ENCODE measurements at places on chromosomes 11 and 22.
A peak's percentile ranks its signal among the peaks of the same experiment; 100 is the strongest.

DNA sequence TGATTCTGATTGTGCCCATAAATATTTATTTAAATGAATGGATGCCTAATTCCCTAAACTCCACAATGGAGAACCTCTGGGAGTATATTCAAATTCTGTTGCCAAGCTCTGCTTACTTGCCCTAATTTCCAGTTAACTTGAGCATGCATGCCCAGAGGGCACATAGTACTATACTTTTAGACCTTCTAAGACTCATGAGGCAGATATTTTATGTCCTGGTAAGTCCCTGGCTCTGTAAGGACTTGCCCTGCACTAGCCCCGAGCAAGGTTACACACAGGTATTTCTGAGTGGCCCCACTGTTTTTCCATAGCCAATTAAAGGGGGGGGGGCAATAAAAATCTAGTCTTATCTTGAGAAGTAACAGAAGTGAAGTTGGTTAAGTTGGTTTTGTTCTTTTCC, 21.1 kb upstream of the CAPRIN1 start:
- no peak for DNase-seq

DNA sequence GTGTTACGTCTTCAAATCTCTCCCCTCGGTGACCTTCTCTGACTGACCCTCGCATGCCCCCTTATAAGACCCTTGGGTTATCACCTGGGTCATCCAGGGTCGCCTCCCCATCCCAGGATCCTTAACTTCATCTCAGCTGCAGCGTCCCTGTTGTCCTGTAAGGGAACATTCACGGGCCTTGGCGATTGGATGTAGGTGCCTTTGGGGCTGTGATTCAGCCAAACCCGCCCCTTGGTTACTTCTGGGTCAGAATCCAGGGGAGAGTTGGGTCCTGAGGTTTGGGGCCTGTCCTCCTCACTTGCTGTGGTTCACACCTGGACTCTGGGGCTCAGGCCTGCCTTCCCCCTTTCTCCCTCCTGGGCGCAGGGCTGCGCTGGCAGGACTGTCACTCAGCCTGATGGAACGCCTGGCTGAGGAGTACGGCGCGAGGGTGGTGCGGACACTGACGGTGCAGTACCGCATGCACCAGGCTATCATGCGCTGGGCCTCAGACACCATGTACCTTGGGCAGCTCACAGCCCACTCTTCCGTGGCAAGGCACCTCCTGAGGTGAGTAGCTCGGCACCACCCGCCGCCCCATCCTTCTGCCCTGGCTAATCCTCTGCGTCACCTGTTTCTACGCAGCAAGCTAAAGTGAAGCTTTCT, 29.4 kb downstream of the IGHMBP2 start:
- no peak for DNase-seq

DNA sequence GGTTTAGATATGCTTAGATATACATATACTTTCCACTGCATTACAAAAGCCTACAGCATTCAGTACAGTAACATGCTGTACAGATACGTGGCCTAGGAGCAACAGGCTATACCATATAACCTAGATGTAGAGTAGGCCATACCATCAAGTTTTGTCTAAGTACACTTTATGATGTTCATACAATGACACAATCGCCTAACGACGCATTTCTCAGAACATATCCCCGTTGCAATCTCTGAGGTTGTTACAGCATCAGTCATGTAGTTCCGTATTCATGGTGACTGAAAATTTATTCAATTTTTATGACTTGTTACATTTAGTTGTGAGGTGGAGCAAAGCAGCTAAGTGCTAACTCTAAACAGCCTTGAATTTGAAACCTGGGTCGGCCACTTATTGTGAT, 6.7 kb downstream of the ZBTB44 start:
- DNase-seq = no peak

GRCh38 chr22:36852056-36852973, 8.5 kb upstream of the NCF4 start:
- no peak for DNase-seq

- DNase-seq = no peak
Observed at GRCh38 chr11:61718621-61719302, 33.7 kb upstream of the MYRF start.

- DNase-seq = no peak
Observed at GRCh38 chr11:122107045-122107444, 9.0 kb downstream of the BLID start.

GRCh38 chr11:130002352-130002845, at the start of gene PRDM10:
PRDM10 (minus strand) TSS chr11:130002835; CDS start chr11:129960964, 41,871 bp downstream.
- peak; percentile 86 for DNase-seq
